ENCODE measurements at places on chromosomes 13 and 19.

DNA sequence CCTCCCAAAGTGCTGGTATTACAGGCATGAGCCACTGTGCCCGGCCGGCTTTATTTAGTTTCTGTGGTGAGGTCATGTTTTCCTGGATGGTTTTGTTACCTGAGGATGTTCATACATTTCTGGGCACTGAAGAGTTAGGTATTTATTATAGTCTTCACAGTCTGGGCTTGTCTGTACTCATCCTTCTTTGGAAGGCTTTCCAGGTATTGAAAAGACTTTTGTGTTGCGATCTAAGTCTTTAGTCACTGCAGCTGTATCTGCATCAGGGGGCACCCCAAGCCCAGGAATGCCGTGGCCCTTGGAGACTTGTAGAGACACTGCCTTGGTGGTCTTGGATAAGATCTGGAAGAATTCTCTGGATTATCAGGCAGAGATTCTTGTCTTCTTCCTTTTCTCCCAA, 12.8 kb downstream of the BLOC1S3 start:
- H3K4me1 ChIP-seq = peaks cover 3% of the 10 kb centered on the region
- no peaks in the 10 kb centered on the region for H3K27me3 ChIP-seq
- H3K4me3 ChIP-seq = no peak overlapping the region
- no peak overlapping the region for H3K27ac ChIP-seq

- H3K4me1 ChIP-seq = no peaks in the 10 kb centered on the region
- no peak overlapping the region for H3K27ac ChIP-seq
- H3K27me3 ChIP-seq = no peaks in the 10 kb centered on the region
Observed at GRCh38 chr13:43848001-43848649, 31.4 kb downstream of the CCDC122 start.

DNA sequence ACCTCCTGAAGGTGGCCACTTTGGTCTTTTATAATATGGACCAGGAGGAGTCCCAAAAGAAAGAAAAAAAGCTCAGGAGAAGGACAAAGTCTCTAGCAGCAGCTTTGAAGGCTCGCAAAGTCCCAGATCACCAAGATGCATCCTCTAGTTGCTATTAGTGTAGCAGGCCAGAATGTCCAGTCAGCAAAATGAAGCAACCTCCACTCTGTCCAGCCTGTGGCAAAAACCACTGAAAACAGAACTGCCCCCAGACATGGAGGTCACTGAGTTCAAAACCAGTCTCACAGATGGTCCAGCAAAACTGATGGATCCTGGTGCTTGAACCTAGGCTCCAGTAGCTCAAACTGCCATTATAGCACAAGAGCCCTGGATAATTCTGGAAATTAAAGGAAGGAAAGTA, 10.4 kb downstream of the LILRB4 start:
- peaks cover 18% of the 10 kb centered on the region for H3K27me3 ChIP-seq
- H3K4me1 ChIP-seq = no peaks in the 10 kb centered on the region
- no peak overlapping the region for H3K4me3 ChIP-seq
- DNase-seq = no peak

GRCh38 chr13:45332036-45332830, 8.8 kb downstream of the TPT1 start:
- H3K36me3 ChIP-seq = peaks cover 26% of the 10 kb centered on the region
- H3K27me3 ChIP-seq = no peaks in the 10 kb centered on the region
- H3K4me1 ChIP-seq = peaks cover 47% of the 10 kb centered on the region
- no peak overlapping the region for H3K27ac ChIP-seq
- no peak for DNase-seq

DNA sequence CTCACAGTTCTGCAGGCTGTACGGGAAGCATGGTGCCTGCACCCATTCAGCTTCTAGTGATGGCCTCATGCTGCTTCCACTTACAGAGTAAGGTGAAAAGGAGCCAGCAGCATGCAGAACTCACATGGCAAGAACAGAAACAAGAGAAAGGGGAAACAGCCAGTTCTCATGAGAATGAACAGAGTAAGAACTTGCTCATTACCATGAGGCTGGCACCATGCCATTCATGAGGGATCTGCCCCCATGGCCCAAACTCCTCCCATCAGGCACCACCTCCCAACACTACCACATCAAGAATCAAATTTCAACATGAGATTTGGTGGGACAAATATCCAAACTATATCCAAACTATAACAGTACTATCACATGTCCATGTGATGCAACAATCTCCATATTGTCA, 72.1 kb downstream of the KATNAL1 start:
- no peak overlapping the region for H3K27ac ChIP-seq
- H3K4me3 ChIP-seq = no peak overlapping the region
- H3K4me1 ChIP-seq = no peaks in the 10 kb centered on the region
- no peaks in the 10 kb centered on the region for H3K27me3 ChIP-seq

- no peak for DNase-seq
- H3K27ac ChIP-seq = no peak overlapping the region
Observed at GRCh38 chr19:10343495-10343894, 4.1 kb upstream of the ICAM3 start.

DNA sequence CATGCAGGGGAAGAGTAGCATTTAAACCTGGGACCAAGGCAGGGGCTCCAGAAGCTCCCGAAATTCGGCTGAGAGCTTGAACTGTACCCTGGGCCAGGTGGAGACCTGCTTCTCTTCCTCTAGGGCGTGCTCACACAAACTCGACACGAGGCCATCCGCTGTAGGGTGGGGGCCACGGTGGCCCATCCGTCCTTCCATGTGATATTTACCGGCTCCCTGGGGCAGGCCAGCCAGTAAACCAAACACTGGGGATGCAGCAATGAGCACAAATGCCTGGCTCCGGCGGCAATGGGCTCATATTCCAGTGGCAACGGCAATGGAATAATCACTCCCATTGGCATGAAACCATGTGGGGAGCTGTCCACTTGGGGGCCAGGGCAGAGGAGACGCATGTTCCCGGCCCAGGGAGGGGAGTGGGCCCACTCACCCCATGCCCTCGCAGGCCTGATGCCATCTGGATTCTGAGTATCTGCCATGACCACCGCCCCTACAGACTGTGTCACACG, 10.8 kb downstream of the SH3GL1 start:
- peaks cover 3% of the 10 kb centered on the region for H3K36me3 ChIP-seq
- H3K27ac ChIP-seq = peak overlapping the region; percentile 80
- H3K27me3 ChIP-seq = no peaks in the 10 kb centered on the region
- no peak for DNase-seq
- H3K4me1 ChIP-seq = peaks cover 70% of the 10 kb centered on the region

DNA sequence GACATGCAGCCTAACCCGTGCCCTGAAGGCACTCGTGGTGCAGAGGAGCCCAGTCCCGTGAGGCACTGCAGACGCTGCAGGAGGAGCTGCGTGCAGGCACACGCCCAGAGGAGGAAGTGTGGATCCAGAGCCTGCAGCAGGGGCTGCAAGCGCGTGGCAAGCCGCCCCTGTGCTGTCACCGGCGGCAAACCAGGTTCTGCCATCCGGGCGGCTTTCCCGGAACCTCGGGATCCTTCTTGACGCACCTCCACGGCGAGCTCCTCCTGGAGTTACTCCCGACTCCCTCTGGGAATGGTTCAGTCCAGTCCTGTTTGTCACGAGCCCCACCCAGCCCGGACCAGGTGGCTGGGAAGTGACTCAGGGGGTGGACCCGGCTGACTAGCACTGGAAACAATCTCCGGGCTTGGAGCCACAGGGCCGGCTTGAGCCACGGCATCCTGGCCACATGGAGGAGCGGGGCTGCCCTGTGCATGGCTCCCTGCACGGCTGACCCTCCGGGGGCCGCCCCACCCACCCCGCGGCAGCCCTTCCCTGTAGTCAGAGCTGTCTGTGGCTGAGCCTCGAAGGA, 10.2 kb downstream of the DPP9 start:
- H3K4me1 ChIP-seq = peaks cover 53% of the 10 kb centered on the region
- peak overlapping the region; percentile 91 for H3K27ac ChIP-seq
- peak overlapping the region; percentile 21 for H3K4me3 ChIP-seq
- DNase-seq = peak; percentile 93
- H3K36me3 ChIP-seq = peaks cover 79% of the 10 kb centered on the region

- H3K27ac ChIP-seq = no peak overlapping the region
- no peaks in the 10 kb centered on the region for H3K27me3 ChIP-seq
- no peak overlapping the region for H3K4me3 ChIP-seq
Observed at GRCh38 chr19:32342695-32343094, 2.7 kb upstream of the ZNF507 start.
